ENCODE measurements at places on chromosomes 6 and 20.

- no peak for DNase-seq
These were observed 246.0 kb upstream of the TENT5A start for GRCh38 chr6:81998432-81998831.

DNA sequence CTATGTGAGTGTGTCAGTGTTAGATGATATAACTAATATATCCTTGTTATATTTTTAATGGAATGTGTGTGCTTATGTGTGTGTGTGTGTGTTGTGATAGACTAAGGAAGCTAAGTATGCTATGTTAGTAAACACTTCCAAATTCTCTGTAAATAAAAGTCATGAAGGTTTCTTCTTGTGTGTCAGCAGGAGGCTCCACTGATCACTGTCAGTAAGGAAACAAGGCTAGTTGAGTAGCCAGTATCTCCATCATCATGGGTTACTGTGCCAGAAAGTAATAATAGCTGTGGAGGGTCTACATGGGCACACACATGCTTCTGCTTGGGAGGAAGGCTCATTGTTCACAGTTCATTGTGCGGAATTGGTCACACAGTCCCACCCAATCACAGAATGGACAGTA lies 302.8 kb upstream of the RNF217 start:
- DNase-seq, result no peak

GRCh38 chr20:50373674-50374286 lies 136.4 kb upstream of the PTPN1 start:
- no peak for DNase-seq

- no peak for DNase-seq
These were observed 28.3 kb downstream of the METTL24 start for GRCh38 chr6:110329714-110330436.

DNA sequence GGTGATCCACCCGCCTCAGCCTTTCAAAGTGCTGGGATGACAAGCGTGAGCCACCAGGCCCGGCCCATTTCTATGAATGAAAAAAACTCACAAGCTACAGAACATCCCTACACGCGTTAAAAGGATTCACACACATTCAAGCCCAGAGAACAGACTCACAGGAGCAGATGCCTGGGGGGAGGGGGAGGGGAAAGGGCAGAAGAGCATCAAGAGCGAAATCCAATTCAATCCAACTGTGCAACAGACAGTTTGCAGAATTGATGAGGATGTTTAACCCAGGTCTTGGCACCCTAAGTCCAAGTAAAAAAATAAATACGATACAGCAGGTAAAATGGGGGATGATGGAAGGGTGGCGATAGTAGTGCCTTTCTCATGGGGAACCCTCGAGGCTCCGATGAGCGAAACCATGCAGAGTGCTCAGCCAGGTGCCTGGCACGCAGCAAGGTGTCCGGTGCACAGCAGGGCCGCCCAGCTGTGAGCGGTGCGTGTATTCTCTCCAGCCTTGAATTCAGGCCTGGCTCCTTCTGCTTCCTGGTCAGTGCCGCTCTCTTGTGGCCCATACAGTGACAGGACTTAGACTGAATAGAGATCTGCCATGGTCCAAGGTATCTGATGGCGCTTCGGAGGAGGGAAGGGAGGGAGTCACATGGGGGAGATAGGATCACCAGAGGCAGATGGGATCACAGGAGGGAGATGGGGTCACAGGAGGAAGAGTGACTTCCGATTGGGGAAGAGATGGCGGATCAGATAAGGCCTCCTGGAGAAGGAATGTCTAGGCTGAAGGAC lies 35.4 kb upstream of the ANGPT4 start:
- no peak for DNase-seq

- no peak for DNase-seq
These were observed 534.0 kb downstream of the CBLN4 start for GRCh38 chr20:55471052-55472006.

DNA sequence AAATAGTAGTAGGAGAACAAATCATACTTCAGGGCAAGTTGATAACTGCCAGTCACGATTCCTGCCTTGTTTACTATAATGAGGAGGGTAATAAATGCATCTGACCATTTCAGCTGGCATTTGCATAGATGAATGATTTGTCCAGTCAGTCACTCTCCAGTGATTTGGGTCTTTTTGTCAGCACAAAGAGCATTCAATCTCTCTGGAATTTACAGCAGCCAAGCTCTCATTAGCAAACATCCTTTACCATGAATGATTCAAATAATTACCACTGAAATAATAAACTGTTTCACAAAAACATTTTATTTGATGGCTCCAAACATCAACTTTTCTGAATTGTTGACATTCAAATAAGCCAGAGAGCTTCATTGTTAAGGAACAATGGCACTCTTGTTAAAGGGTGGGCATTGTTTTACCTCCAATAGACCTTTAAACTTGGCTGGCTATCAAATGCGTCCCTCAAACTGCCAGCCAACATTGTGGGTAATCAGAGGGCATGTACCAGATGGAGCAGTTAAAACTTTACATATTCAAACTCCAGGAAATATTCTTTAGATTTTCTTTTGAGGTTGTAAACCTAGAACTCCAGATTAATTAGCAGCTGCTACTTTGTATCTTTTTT lies 30.0 kb upstream of the FBXL4 start:
- no peak for DNase-seq

DNA sequence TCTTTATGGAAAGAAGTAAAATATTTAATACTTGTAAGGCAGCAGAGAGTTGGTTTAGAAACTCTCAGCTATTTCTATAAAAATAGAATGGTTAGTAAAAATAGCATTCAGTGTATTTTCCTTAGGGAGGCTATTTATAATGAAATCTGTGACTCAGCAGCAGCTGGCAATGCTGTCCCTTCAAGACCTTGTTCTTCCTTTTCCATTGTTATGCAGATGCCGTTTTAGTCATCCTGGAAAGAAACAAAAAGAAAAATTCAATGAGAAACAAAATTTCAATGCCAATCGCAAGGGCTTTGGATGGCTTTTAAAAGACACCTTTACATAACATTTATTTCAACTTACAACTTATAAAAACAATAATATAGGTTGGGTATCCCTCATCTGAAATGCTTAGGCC lies 17.5 kb downstream of the MPC1 start:
- no peak for DNase-seq

DNA sequence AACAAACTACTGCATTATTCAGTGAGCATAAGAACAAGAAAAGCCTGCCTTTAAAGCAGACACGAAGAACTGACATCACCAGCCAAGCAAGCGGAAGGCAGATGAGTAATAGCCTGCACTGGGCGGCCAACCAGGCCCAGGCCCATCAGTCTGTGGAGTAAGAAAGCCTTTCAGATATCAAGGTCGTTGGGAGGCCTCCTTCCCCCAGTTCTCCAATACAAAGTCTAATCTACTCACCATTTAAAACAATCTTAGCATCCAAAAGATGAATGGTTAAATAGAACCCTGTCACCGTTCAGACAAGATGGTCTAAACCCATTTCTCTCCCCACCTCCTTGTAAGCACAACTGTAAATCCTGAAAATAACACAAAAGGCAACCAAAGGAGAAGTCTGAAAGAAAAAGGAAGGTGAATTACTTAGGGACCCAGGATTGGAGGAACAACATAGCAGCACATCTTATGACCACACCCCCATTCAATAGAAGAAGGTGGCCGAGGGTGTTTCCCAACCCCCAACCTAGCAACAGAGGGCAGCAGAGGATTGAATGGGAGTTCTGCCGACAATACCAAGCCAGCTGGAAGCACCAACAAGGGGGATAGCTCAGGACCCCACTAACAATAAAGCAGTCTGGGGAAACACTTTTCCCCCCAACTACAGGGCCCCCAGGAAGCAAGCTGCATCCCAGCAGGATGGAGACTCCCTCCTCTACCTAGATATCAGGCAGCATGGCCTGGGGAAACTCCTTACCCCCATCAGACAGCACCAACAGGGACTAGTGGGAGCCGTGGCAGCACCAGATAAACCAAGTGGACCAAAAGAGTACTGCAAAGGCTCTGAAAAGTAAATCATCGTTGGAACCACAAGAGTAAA lies 67.9 kb downstream of the ZHX3 start:
- no peak for DNase-seq

GRCh38 chr6:96545882-96546281 lies 17.0 kb upstream of the FHL5 start:
- DNase-seq, result no peak

GRCh38 chr20:11277858-11278257 lies 604.1 kb upstream of the JAG1 start:
- DNase-seq, result no peak

GRCh38 chr6:126056355-126057004 lies 70.1 kb downstream of the TRMT11 start:
- DNase-seq, result no peak

DNA sequence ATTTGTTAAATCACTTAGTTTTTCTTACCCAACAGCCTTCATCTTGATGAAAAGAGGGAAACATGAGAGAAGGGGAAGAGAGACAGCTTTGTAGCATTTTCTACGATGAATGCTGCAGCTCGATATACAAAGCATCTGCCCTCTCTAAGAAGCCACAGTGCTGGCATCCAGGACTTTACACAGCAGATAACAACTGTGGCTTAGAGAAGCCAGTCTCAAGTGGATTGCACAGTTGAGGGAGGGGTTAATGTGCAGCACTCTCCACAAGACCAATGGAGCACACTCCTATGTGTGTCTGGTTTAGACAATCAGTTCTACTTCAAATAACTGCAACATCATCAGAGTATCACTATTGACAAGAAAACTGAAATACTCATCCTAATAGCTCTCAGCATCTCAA lies 5.8 kb downstream of the C6orf120 start:
- DNase-seq, result no peak

GRCh38 chr6:27126815-27127537 lies 120.5 kb upstream of the PRSS16 start:
- peak; percentile 75 for DNase-seq

DNA sequence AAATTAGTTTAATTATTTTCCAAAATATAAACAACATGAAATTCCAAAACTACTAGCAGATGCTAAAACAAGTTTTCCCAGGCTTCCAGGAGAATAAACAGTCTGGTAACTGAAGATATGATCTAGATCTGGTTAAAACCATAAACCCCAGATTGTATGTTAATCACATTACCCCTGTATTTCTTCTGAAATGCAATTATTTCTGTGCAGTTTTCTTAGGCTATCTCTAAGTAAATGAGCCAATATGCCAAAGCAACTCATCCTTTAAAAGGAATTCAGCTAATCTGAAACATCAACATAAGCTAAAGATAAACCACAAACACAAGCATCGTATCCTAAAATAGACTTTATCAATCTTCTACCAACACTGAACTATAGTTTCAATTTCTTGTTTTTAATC lies 44.6 kb upstream of the SENP6 start:
- DNase-seq, result no peak

DNA sequence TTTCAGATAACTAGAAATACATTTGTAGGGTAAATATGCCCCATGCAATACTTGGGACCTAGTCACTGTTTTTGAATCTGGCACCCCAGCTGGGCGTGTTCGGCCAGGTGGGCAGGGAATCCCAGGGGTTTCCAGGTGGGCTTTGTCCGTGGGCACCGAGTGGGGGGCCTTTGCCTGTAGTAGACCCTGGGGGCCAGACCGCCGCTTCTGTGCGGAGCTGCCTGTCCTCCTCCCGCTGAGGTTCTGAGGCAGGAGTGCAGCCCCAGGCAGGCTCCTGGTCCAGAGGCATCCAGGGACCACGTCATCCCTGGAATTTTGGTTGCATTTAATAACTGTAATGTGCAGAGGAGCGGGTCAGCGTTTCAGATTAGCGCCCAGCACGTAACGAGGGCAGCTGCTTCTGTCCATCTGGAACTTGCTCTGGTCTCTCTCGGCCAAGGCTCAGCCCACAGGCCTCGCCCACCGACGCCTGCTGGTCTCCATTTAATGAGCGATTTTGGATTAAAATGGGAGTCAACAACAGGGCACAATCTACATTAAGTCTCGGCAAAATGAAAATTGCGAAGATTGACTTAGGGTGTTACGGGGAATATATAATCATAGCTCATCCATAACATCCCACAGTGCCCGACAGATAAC lies 12.8 kb downstream of the BHLHE23 start:
- no peak for DNase-seq

GRCh38 chr6:166957087-166957804 lies 896 bp upstream of the RNASET2 start:
- DNase-seq, result peak; percentile 55

DNA sequence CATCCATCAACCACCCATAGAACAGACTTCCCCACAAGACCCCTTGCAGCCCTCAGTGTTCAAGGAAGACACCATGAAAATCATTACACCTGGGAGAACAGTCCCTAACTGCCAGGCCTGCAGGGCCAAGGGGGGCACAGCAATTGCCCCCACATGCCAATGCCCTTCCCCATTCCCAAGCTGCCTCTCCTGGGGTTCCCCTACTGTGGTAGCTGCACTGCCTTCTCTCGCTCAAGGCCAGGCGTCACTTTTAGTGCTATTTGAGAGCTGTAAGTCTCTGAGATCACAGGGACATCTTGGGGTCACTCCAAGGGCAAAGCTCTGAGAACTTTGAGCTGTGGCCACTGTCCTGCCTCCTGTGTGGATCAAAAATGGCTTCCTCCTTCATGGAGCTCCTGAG lies 6.0 kb upstream of the ACSS1 start:
- DNase-seq, result no peak

GRCh38 chr6:169934699-169935347 lies 183.4 kb downstream of the ERMARD start:
- DNase-seq, result no peak

- no peak for DNase-seq
These were observed 42.1 kb downstream of the PHACTR3 start for GRCh38 chr20:59646487-59646886.

- DNase-seq, result no peak
These were observed 31.5 kb downstream of the RRBP1 start for GRCh38 chr20:17650301-17651128.

DNA sequence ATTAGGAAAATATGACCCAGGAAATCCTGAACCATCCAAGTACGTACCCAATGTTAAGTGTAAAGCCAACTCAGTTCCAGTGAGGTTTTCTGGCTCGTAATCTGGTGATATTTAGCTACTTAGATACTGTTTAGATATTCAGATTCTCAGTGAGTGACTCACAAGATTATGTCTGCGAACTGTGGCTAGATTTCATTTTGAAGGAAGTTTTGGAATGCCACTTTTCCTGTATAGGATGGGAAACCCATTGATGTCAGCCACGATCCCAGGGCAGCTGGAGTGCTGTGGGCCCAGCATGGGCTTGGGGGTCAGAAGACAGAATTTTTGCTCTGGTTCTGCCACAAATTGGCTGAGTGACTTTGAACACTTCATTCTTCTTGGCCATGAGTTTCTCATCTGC lies 76.3 kb downstream of the TMEM170B start:
- DNase-seq, result no peak

DNA sequence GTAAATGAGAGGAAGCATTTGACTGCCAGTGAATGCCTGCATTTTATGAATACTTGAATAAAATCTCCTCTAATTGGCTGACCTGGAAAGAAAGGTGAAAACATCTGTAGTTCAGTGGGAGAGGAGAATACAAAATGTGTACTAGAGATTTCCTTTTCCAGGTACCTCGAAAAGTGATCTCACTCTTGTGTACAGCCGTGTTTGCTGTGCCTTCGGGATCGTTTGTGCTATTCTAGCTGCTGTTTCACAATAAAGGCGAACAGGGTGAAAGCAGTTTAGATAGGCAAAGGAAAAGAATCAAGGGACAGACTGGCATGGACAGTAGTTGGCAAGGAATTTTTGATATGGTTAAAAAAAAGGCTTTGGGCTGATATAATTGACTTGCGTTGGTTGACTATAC lies 112.3 kb downstream of the ARID1B start:
- no peak for DNase-seq
